ENCODE measurements at places on chromosomes 2 and 18.
A peak's percentile ranks its signal among the peaks of the same experiment; 100 is the strongest.

DNA sequence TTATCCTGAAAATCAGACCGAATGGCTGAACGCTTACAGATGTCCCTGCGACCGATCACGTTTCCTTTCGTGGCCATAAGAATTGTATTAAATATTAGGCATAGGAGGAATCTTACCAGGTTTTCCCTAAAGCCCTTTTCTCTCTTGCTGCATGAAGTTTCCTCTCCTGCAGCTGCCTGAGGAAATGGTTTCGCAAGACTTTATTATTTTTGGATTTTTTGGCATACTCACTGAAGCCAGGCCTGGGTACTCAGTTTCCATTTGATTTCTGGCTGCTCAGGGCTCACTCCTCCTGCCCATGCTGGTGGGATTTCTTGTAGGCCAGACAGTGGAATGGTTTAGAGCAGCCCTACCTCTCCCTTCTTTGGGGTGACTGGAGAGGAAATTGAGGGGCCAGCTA lies 114.0 kb downstream of the KLHL29 start:
- no peak for DNase-seq

- no peak for DNase-seq
These were observed 142.6 kb upstream of the ALKAL2 start for GRCh38 chr2:430291-431040.

DNA sequence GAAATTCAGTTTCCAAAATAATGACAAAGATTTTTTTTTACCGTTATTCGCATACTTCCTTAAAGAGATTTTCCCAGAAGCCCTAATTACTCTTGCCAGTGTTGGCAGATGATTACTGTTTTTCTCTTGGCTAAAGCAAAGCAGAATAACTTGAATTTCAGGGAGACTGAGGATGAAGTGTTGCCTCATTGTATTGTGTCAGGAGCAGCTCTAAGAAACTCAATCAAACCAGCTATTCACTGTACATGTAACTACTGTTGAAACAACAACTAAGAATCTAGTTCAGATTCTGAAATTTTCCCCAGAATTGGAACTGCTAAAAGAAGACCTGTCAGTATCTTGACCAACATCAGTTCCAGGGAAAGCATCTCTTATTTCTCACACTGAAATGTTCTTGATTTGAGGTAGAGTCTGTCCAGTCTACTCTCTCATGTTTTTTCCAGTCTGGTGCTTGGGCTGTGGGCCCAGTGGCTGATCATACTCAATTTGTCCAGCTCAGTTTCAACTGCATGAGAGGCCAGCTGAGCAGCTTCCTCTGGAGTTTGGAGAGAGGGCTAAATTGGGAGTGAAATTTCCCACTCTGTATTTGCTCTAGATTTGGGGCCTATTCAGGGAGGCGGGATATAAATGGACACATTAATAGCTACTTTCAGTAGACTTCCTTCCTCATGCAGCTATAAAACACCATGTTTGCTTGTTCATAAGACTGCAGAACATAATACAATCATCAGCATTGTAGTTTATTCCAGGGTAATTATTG lies 78.5 kb downstream of the PPP1R1C start:
- no peak for DNase-seq

- no peak for DNase-seq
These were observed 647.6 kb upstream of the PKDCC start for GRCh38 chr2:41400088-41400665.

GRCh38 chr18:22020127-22020866 lies 149.1 kb upstream of the GATA6 start:
- no peak for DNase-seq

DNA sequence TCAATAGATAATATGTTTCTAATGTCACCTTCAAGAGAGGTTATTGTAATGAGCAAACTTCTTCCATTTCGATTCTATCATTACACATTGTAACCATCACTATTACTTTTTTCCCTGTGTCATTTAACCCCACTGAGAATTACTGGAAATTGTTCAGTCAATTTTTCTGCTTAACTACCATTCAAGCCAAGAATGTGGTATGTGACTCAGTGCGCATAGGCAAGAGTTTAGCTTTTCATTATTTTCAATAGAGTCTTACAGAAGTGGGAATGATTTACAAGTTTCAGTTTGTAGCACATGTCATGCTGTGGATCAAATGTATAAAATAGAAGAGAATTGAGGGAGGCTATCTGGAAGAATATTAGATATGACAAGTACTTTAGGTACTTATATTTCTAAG lies 34.3 kb upstream of the PIEZO2 start:
- DNase-seq: no peak

GRCh38 chr2:212156088-212156487 lies 382.5 kb downstream of the ERBB4 start:
- DNase-seq: no peak

DNA sequence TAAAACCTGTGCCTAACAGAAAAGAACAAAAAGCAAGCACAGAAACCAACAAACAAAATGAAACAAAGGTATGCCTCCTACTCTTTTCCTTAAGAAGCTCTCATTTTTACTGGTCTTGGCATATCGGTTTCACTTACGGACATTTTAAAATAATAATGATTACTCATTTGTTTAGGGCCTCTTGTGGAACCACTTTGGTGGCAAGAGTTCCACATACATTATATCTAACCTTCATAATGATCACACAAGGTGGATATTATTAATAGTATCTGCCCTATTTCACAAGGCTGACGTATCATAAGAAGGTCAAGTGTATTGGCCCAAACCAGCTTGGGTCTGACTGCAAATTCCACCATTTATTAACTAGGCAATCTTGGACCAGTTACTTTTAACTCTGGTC lies 304.7 kb downstream of the TCF4 start:
- DNase-seq: no peak

- DNase-seq: peak; percentile 75
These were observed 318.7 kb downstream of the PDE11A start for GRCh38 chr2:177753682-177754491.

Measured in fibroblast of skin of left quadriceps (primary cell).